ENCODE measurements at places on chromosomes 16 and 17.

- DNase-seq, result peak; percentile 15
Observed at GRCh38 chr17:64920026-64920418, 744 bp upstream of the LRRC37A3 start.

DNA sequence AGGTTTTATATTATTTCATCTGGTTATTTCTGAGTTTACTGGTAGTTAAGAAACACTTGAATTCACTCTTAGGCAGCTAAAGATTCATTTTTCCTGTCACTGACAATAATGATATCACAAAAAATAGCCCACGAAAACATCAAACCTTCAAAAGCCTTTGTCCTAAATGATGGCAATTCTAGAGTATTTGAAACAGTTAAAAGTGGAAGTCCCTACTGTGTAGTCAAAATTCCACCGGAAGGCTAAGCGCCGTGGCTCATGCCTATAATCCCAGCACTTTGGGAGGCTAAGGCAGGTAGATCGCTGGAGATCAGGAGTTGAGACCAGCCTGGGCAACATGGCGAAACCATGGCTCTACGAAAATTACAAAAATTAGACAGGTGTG, 103.5 kb downstream of the HIC1 start:
- DNase-seq, result no peak

DNA sequence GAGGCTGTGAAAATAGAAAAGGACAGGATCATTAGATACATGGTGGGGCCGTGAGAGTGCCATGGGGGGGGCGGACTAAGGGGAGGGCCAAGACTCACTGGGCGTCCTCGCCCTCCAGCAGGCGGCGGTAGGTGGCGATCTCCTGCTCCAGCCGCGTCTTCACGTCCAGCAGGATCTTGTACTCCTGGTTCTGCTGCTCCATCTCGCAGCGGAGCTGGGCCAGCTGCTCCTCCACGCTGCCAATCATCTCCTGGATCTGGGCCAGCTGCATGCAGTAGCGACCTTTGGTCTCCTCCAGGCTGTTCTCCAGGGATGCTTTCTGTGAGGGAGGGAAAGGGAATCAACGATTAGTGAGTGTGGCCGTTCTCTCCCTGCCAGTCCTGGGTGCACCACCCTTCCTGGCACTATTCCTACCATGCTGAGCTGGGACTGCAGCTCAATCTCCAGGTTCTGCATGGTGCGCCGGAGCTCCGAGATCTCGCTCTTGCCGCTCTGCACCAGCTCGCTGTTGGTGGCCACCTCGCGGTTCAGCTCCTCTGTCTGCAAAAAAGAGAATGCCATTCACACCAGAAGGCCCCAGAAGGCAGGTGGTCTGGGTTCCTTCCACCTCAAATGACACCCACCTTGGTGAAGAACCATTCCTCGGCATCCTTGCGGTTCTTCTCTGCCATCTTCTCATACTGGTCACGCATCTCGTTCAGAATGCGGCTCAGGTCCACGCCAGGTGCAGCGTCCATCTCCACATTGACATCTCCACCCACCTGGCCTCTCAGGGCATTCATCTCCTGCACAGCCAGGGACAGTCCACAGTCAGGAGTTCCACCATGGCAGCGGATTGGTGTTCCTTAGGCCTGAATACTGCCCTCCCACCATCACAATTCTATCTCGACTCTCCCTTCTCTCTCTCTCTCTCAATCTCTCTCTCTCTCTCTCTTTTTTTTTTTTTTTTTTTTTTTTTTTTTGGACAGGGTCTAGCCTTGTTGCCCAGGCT, 3.3 kb downstream of the KRT14 start:
- DNase-seq, result no peak

DNA sequence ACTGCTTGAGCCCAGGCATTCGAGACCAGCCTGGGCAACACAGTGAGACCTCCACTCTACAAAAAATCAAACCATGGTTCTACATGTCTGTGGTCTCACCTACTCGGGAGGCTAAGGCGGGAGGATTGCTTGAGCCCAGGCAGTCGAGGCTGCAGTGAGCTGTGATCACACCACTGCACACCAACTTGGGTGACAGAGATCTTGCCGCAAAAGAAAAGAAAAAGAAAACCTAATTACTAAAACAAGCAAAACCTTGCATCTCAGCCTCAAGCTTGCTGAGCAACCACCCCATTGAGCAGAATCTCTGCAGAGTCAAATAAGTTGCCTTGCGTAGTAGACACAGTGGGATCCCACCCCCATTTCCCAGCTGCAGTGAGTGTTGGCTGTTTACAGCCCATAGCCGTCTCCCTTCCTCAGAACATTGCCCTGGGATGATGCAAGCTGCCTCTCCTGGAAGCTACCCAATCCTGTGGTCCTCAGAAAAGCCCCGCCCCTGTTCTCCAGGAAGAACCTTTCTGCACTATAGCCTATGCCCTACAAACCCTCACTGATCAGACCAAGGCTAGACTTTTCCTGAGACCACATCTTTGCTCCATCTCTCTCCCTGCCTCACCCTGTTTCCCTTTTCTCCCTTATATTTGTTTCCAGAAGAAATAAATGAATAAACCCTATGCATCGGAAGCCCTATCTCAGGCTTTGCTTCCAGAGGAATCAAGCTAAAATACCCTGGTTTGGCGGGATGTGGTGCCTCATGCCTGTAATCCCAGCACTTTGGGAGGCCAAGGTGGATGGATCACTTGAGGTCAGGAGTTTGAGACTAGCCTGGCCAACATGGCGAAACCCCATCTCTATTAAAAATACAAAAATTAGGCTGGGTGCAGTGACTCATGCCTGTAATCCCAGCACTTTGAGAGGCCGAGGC, 16.7 kb upstream of the ERN2 start:
- DNase-seq, result no peak

GRCh38 chr17:79045842-79046196, 21.9 kb downstream of the C1QTNF1 start:
- peak; percentile 61 for DNase-seq

DNA sequence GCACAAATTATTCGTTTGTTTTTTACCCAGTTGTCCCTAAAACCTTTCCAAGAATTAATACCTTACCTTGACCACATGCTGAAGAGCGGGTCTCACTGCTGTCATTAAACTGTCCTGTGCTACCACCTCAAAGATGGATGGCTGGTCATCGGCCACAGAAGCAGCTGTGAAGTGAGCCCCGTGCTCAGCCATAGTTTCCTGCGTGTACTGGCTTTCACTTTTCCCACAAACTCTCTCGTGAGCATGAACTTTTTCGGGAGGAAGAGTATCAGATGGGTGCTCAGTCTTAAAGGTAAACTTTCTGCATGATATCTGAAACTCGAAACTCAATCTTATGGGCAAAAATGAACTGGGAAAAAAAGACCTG, 558 bp downstream of the PEX12 start:
- no peak for DNase-seq

GRCh38 chr17:9402590-9403199, 172.9 kb downstream of the STX8 start:
- DNase-seq, result no peak

GRCh38 chr16:20763461-20764232, at the start of gene ACSM3:
ACSM3 (plus strand) TSS chr16:20764014; CDS start chr16:20770035, 6,021 bp downstream.
- DNase-seq, result no peak

DNA sequence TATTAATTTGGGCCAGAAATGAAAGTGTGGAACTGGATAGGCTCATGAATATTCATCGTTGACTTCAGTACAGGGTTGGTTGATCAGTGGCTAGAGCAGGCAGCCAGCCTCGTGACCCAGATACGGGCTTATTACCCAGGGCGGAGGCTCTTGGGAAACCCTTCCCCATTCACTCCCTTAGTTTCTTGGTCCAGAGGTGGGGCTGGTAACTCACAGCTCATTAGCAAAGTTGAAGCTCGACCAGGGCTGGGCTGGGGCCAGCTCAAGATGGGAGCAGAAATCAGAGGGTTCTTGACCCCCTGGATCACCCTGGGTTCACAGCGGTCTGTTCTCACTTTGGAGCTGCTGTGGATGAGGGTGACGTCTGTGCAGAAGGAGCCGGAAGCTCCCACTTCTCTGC, 44.6 kb upstream of the GSE1 start:
- no peak for DNase-seq

DNA sequence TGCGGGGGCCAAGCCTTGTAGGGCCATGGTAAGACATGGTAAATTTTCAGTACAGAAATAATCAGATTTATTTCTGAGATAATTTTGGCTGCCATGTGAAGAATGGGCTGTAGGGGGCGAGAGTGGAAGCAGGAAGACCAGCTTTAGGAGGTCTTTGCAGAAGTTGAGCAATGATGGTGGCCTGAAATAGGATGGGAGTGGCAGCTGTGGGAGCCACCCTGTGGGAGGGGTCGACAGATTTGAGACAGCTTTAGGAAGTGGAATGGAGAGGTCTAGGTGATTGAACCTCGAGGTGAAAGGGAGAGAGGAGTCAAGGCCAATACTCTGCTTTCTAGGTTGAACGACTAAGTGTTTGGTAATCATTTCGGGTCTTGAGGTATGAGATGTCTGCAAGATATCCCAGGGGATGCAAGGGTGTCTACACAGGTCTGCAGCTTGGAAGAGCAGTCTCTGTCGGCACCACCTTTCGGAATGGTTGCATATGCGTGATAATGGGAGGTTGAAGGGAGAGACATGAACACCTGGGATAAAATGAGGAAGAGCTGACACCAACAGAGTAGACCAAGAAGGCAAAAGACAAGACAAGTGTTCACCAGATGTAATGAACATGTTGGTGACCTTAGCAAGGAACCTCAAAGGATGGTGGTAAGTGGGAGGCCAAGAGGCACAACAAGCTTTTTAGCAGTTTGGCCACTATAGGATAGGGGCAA, 4.2 kb upstream of the ATXN7L3 start:
- DNase-seq, result no peak

DNA sequence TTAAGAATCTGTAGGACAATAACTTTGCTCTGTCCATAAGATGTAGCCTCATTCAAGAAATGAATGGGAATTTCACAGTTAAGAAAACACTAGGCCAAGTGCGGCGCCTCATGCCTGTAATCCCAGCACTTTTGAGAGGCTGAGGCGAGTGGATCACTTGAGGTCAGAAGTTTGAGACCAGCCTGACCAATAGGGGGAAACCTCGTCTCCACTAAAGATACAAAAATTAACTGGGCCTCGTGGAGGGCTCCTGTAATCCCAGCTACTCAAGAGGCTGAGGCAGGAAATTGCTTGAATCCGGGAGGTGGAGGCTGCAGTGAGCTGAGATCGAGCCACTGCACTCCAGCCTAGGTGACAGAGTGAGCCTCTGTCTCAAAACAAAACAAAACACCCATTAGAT, 19.9 kb upstream of the RSL1D1 start:
- DNase-seq, result no peak

DNA sequence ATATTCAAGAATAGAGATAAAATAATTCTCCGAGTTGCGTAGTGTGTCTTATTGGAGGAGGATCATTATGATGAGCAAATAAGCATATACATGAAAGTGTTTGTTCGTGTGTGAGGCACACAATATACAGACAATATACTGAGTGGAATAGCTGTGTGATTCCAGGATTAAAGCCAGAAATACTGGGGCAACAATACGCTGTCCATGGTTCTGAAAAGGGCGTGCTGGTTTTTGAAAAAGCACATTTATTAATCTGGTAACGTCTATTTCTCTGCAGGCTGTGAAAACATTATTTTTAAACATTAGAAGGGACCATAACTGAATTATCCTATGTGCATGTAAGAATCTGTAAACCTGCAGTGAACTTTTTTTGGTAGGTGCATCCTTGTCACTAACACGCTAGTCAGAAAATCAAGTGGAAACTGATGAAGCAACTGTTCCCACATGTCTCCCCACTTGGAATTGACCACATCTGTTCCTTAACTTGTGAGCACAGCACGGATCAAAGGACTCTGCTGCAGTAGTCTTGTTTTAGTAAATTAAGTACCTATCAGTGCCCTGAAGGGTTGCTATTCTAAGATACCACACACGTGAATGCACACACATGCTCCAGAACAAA, 346.0 kb downstream of the GRIN2A start:
- no peak for DNase-seq

- DNase-seq, result no peak
Observed at GRCh38 chr16:56993204-56993603, 3.8 kb downstream of the NLRC5 start.

DNA sequence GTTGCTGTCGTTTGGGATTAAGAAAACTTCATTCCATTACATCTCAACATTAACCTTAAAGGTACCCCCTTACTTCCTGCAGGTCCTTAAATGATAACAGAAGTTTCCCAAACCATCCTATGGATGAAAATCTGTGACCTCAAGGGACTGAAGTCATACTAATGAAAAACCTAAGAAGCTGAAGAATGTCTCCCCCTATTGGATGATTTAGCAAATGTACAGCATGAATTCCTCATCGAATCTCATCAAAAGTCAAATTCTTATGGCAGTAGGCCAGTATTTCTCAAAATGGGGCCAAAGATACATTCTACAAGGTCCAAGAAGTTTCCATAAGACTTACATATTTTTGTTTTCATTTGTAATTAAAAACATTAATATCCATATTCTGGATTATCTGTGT, 13.5 kb downstream of the SCO1 start:
- no peak for DNase-seq

DNA sequence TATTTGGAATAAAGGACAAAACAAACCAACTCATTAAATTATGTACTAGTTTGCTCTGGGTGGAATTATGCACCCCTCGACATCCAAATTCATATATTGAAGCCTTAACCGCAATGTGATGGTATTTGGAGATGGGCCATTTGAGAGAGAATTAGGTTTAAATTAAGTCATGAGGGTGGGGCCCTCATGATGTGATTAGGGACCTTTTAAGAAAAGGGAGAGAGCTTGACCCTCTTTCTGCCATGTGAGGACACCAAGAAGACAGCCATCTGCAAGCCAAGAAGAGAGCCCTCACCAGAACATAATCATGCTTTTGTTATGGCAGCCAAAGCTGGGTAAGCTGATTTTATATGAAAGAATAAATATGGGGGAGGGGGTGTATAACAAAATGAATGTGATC, 2.0 kb downstream of the C16orf87 start:
- DNase-seq, result no peak

- DNase-seq, result no peak
Observed at GRCh38 chr17:8481703-8482102, 46.0 kb downstream of the NDEL1 start.

Data from amygdala (tissue), 56 donors.